Posterior vena cava (tissue), 2 donors: ENCODE measurements at places on chromosomes 1 and 21.

DNA sequence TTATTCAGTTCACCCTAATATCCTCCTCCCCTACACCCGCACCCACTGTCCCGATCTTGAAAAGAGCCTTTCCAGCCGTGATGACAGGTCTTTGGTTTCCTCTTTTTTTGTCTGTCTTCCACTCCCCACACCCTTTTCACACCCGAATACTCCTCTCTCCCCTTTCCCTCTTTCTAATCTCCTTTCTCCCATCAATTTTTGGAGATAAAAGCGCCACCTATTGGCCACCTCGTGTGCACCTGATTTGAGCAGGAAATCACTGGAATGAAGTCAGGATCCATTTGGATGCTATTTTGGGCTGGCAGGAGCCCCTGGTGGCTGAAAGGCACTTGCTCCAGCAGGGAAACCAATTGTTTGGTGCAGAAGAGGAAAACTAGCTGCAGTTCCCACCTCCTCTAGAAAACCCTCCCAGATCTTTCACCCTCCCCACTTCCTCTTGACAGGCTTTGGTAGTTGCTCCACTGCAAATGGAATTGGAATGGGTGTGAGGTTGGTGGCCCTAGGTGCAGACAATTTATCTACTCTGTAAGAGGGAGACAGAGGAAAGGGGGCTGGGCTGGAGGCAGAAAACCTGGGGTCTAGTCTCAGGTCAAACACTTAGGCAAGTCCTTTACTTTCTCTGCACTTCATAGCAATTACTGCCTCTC, 8.4 kb downstream of the FOXE3 start:
- no peak for DNase-seq

- DNase-seq: no peak
Measured at GRCh38 chr1:247303216-247303615, 28.5 kb downstream of the ZNF496 start.

DNA sequence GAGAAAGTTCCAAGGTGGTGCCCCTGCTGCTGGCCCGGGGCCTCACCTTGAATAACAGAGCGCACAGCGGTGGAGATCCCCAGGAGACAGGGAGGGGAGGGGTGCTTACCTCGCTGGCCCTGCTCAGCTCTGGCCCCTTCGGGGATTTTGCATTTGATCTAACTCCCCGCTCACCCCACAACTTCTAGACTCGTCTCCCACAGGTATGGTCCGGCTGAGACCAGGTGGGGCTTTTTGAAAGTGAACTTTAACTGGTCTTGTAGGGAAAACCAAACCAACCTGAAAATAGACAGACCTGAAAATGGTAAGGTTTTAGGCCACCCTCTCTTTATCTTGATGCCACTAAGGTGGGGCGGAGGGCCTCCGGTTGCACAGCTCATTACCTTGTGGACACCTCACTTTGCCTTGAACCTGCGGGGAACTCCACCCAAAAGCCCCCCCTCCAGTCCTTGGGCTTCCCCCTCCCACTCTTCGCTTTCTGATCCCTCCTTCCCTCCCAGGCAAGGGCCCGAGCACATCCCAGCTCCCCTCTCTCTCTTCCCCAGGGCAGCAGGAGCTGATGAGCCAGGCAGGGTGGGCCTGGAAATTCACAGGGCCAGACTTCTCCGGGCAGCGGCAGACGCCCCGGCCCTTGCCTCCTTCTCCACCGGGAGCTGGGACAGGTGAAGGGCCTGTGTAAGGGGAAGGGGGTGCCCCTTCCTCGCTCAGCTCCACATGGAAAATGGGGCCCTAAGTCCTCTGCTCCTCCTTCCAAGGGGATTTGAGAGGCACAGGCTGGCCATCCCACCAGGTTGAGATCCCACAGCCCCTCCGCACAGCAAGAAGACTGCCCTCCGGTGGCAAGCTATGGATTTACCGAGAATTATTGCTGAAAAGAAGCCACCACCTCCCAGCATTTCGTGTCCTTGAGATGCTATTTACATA, 16.1 kb downstream of the TNFRSF8 start:
- DNase-seq: peak; percentile 55

GRCh38 chr1:89633800-89634625, 1.1 kb downstream of the LRRC8C start:
- no peak for DNase-seq

- no peak for DNase-seq
Measured at GRCh38 chr1:208122612-208123358, 121.4 kb downstream of the PLXNA2 start.

DNA sequence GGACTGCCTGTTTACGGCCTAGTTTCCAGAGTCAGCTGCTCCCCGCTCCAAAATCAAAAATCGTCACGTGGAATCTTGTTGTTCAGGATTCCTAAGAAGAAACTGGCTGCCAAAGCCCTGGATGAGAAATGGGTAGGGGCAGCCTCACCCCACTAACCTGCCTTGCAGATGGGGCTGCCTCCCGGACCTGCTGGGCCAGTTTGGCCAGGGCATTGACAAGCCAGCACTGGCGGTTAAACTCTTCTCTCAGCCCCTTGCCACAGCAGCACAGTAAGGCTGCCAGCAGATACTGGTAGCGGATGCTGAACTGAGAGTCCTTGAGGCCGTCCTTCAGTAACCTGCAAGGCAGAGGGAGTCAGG, 31.6 kb upstream of the PPP1R15B start:
- peak; percentile 64 for DNase-seq

- DNase-seq: no peak
Measured at GRCh38 chr1:192807211-192808162, 1.4 kb upstream of the RGS2 start.

DNA sequence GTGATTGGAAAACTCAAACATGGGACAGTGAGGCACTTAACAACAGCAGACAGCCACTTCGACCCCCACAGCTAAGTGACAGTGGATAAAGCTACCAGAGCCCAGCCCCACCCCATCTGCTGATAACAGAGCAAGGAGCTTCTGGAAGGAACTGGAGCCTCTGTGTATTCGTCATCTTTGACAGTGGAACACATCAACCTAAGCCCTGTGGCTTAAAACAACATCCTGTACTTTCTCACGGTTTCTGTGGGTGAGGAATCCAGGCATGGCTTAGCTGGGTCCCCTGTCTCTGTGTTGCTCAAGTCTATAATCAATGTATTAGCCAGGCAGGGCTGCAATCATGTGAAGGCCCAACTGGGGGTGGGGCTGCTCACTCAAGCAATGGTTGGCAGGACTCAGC, 18.4 kb upstream of the SIPA1L2 start:
- no peak for DNase-seq

- DNase-seq: no peak
Measured at GRCh38 chr1:118262865-118263264, 77.8 kb upstream of the SPAG17 start.

GRCh38 chr1:17199267-17200044, 5.5 kb upstream of the PADI1 start:
- DNase-seq: peak; percentile 70

- no peak for DNase-seq
Measured at GRCh38 chr1:174923820-174924219, 75.9 kb upstream of the CACYBP start.

- no peak for DNase-seq
Measured at GRCh38 chr1:200468264-200469001, 58.6 kb upstream of the ZNF281 start.

DNA sequence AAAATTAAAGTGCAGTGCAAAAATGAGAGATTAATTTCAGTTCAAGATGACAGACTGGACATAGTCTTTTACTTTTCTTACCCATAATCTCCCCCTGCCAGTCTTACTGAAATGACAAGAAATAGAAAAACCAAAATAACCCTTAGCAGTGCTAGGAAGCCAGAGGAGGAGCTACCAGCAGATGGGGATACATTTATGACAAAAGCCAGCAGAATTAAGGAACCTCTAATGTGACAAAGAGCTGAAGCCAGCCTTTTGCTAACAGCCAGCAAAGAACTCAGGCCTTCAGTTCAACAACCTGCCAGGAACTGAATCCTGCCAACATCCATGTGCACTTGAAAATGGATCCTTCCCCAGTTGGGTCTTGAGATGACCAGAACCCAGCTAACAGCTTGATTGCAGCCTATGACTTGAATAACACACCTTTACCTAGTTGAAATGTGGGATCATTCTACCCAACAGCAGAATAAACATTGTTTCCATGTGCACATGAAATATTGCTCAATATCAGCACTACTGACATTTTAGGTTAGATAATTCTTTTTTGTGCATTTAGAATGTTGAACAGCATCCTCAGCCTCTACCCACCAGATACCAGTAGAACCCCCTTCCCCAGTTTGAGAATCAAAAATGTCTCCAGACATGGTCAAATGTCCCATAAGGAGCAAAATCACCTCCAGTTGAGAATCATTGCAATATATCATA, 7.9 kb upstream of the TRAF5 start:
- no peak for DNase-seq

- no peak for DNase-seq
Measured at GRCh38 chr1:93596329-93597089, 85.1 kb downstream of the BCAR3 start.

- no peak for DNase-seq
Measured at GRCh38 chr1:208643005-208643597, 398.9 kb upstream of the PLXNA2 start.

DNA sequence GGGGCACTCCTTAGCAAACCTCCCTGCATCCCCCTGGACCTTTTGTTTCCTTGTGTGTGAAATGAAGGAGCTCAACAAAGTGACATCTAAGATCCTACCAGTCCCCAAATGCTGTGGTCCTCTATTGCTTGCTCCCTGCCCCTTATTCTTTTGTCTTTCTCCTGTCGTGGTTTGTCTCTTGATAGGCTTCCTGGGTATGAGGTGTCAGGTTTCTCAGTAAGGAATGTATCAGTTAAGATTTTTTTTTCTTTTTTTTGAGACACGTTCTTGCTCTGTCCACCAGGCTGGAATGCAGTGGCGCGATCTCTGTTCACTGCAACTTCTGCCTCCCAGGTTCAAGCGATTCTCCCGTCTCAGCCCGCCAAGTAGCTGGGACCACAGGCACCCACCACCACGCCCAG, 16.8 kb downstream of the CNIH3 start:
- DNase-seq: no peak

GRCh38 chr1:70426154-70427131, 15.4 kb downstream of the CTH start:
- no peak for DNase-seq

DNA sequence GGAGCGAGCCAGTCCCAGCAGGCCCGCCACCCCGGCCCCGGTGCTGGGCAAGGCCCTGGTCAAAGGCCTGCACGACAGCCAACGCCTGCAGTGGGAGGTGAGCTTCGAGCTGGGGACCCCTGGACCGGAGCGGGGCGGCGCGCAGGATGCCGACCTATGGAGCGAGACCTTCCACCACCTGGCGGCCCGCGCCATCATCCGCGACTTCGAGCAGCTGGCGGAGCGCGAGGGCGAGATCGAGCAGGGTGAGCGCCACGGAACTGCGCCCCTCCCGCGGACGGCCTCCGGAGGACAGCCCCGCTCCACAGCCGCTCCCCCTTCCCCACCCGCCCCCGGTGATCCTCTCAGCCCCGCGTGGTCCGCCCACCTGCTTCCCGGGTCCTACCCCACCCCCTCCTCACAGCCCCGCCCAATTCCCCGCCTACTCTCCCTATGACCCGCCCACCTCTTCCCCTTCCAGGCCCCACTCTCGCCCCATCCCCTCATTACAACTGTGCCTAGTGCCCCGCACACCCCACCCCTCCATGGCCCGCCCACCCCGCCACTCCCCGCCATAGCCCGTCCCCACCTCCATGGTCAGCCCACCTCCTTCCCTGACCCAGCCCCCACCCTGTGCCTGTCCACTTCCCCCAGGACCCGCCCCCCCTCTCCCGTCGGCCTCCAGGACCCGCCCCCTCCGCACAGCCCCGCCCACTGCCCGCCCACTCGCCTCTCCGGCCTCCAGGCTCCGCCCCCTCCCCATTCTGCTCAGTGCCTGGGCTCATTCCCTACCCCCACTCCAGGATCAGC, 52.7 kb downstream of the VWA5B1 start:
- DNase-seq: peak; percentile 77

GRCh38 chr21:34907461-34908418, 141.4 kb downstream of the RUNX1 start:
- DNase-seq: no peak

DNA sequence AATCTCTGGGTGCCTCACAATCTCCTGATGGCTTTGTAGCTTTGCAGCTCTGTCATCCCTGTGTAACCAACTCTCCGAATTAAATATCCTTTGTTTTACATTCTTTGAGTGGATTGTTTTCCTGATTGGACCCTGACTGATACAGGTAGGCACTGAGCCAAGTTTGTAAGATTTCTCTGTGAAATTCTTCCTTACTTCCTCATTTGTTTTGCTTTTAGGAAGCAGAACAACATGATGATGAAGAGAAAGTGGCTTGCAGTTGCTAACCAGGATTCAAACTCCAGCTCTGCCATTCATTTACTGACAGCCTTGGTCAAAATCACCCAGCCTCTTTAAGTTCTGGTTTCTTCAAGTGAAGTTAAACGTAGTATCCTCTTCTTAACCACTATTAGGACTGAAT, 452.3 kb downstream of the OMA1 start:
- no peak for DNase-seq

DNA sequence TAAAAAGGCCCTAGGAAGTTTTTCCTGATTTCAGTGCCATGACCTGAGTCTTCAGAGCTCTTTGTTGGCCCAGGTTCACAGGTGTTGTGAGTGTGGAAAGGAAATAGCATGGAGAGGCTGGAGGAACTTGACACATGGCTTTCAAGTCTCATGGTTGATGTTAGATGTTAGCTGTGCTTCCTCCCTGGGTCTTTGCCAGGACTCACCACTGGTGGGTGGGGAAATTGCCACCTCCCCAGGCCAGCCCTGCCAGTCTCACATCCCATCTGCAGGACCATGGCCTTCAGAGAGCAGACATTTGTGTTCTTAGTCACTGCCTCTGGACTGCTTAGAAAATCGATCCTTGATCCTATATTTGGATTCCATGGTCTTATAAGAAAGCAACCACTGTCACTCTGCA, 383.2 kb downstream of the DISC1 start:
- DNase-seq: no peak

- DNase-seq: no peak
Measured at GRCh38 chr1:24694380-24694843, 50.8 kb upstream of the CLIC4 start.

DNA sequence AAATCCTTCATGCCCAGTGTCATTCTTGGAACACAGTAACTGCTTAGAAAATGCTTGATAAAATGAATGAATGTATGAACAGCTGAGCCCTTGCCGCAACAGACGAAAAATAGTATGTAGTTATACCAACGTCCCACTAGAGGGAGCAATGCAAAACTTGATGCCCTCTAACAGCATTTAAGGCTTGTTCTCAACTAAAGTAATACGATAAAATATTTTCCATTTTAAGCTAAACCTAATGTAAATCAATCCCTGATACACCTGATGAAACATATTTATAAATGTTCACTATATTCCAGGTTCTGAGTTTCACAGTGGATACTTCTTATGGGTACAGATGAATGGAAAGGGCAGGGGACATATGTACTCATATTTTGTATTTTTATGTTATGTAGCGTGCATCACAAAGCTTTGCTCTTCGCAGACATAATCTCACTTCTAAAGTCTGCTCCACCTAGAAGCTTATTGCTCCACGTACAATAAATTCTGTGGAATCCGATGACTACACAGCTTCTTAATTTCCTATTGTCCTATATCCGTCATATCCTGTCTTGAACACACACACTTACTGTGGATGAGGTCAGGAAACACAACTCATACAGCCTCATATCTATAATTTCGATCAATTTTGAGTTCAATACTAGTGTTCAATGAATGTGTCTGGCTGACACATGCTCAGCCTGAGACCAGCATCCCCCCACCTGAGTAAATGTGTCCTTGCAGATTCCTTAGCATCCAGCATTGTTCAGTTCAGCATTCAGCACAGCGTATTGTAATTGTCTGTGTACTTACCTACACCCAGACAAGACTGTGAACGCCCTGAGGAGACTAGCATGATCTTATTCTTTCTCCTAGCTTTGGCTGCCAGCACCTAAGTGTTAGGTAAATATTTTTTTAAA, 4.4 kb upstream of the UTP25 start:
- DNase-seq: no peak
